ENCODE measurements at places on chromosomes 4 and X. TPM values are rescaled to one million over a fixed set of nuclear protein-coding genes. Genes with fewer than 3 reads are reported as not detected.

- DNase-seq = no peak
Observed at GRCh38 chr4:122906859-122907305, 15.5 kb downstream of the NUDT6 start.

DNA sequence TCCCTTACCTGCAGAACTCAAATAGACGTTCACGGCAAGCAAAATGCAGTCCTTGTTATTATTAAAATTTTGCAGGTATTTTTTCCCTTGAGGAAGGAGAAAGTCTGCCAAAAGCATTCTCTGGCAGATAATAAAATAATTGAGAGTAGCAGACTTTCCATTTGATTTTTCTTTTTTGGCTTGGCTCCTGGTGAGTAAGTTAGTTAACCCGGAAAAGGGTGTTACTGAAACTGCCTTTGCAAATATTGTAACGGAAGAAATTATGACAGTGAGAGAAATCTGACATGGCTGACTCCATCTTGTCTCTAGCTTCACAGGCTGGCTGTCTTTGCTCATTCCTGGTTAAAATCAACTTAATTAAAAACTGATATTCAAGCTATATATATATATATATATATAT, 100.5 kb downstream of the GPR143 start:
- DNase-seq = no peak

DNA sequence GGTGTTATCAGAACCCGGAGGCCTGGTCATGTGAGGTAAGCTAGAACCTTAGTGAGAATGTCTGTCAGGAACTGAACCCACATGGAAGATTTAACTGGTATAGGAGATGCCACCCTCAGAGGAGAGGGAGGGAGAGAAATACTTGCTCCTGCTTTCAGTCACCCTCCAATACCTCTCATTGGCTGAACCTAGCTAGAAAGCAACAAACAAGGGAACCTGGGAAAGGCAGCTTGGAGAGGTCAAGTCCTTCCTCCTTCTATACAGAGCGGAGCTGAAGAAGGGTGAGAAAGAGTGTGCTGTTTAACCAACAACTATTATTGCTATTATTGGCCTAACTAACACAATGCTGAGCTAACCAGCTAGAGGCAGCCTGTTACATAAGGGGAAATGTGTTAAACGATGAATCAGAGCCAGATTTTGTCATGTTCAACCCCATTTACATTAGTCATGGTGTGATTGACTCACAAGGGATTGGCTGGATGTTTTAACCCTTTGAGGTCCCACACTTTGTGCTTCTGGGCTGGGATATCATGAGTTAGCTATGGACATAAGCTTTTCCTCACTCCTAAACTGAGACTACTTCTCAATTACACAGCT, 96.5 kb upstream of the ESX1 start:
- no peak for DNase-seq

DNA sequence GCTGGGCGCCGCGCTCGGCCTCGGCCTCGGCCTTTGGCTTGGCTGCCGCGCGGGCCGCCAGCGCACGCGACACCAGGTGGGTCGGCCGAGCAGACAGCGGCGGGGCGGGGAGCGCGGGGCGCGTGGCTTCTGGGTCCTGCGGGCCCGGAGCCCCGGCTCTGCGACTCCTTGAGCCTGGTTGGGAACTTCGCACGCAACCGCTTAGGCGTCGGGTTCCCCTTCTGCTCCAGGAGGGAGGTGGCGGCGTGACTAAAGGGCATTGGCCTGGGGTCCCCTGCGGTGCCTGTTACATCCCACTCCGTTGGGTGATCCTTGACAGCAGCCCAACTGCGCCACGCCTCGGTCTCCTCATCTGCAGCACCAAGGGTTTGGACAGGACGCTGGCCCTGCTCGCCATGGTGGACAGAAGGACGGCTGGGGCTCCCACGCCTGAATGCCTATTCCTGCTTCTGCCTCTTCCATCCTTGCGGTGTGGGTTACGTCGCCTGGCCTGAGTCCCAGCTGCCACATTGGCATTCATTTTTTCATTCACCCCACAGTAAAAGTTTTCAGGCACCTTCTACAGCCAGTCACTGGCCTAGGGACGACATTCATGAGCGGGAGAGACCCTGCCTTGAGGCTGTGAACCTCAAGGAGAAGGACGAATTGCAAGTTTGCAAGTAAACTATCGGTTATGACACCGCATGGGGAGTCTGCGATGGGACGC, 631 bp downstream of the EVC start:
- no peak for DNase-seq

DNA sequence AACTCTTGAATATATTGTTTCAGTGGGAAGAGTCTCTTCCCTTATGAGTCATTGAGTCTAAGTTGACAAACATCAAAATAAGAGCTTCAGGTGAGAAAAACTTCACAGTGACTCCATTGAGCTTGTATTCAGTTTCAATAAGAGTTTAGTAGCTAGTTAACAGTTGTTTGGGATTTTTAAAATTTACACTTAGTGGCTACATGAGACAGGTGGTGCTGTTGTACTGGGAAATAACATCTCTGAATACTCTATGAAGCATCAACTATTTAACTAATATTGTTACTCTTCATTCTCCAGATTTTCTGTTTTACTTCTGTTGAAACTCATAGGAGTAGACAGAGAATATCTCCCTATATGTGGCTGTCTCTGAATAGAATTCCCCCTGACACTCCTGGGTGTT, 1609.1 kb downstream of the C4orf33 start:
- no peak for DNase-seq

The TLL1 gene
- 7.9 TPM for total RNA-seq

The FAM90A26 gene
- total RNA-seq = not detected

The TLR2 gene
- total RNA-seq = 13.9 TPM
